ENCODE measurements at places on chromosomes 4 and X.

GRCh38 chr4:82918091-82918490 lies 17.6 kb downstream of the THAP9 start:
- no peak for DNase-seq

- DNase-seq = no peak
Observed at GRCh38 chr4:88356771-88357170, 21.9 kb upstream of the HERC6 start.

- no peak for DNase-seq
Observed at GRCh38 chr4:143346206-143346605, 9.5 kb downstream of the GAB1 start.

DNA sequence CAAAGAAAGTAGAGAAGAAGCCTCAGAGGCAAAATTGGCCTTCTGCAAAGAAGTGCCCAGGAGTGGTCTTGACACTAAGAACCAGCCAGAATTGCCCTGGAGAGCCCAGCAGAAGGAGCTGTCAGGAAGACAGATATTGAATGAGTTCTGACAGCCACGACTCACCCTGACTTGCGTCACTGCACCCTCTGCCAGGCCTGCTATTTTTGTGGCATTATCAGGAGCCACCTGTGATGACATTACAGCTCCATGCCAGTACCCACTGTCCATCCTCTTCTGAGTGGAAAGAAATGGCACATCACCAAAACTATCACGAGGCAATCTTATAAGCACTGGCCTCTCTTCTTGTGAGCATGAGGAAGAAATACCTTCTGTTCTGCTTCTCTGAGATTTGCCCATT lies 67.7 kb downstream of the SMIM20 start:
- DNase-seq = no peak

DNA sequence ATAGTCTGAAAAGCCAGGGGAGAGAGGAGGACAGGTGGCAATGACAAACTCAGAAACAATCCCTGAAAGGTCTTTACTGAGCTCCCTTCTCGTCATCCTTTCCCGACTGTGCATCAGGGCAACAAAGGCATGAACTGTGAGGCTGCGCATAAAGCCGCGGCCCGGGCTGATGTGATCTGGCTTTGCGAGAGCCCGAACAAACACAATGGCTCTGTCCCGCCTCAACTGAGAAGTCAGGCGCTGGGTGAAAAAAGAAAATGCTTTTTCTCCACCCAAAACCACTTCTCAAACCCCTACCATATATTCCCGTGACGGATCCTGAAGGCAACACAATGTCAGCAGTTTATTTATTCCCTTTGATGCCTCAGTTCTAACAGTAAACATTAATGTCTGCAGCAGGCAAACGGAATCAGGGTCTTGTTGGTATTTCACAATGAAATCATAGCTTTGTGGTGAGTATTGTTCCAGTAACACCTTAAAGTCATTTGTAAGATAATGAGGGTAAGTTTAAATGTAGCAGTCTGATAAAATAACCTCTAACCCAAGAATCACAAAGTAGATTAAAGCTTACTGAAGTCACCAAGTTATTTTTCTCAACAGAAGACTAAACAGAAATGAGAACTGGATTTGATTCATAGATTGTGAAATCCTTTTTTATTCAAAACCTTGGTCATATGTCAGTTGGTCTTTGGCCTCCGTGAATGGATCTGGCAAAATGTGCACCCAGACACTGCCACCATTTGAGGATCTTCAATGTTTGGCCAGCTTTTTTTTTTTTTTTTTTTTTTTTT lies 67.4 kb downstream of the APBB2 start:
- peak; percentile 58 for DNase-seq
